ENCODE measurements at places on chromosomes 1 and 21. TPM values are rescaled to one million over a fixed set of nuclear protein-coding genes. Genes with fewer than 3 reads are reported as not detected.

CD244 gene
- total RNA-seq = 0.65 TPM

PRAMEF20 gene
- not detected for total RNA-seq

AKT3 gene
- total RNA-seq = 19.0 TPM

PRAMEF8 gene
- not detected for total RNA-seq

TDRKH gene
- 1.8 TPM for total RNA-seq
